ENCODE measurements at places on chromosomes 7 and 10.

DNA sequence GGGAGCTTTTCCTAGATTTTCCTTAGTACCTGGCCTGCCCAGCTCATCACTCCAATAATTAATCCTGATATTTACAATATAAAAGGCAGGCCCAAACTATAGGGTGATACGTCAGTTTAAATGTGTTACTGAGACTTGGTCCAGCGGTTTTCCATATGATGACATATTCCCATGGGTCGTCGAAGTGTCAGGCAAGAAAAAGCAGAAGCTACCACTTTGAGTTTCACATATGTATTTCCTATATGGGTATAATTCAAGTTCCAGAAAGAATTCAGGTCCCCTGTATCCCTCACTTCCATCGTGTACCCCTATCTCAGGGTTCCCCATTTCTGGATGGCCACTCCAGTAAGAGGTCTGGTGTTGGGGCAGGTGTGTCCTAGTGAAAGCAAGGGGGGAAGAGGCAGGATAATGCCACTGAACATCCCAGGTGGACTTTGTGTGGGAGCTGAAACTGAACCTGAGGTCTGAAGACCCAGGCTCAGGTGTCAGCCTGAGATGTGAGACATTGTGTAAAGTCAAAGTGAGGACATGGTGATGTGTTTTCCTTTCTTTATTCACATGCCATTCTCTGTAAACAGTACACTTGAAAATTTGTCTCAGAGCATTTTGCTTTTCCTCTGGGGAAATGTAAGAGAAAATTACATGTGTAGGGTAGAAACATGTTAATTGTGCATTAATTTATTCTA is 167.8 kb downstream of the PLXDC2 start:
- DNase-seq = no peak

GRCh38 chr7:29287366-29287765 is 92.8 kb downstream of the CHN2 start:
- DNase-seq = no peak

GRCh38 chr7:95951531-95951930 is 179.2 kb downstream of the DYNC1I1 start:
- peak; percentile 23 for DNase-seq

DNA sequence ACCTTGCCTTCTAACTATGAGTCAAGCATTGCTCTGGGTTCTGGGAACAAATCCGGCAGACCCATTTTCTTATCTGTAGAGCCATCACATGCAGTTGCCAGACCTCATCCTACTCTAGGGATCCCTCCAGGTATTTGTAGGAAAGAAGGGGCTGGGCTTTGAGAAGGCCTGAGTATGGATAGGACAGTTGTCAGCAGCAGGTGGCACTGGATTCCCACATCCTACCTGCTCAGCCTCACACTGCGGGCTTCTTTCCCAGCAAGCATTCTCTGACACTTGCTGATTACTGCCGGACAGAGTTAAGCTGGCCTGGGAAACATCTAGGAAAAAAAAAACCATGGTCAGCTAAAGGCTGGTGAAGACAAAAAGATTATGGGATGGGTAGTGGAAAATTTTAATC is 224.1 kb downstream of the CCSER2 start:
- DNase-seq = no peak

DNA sequence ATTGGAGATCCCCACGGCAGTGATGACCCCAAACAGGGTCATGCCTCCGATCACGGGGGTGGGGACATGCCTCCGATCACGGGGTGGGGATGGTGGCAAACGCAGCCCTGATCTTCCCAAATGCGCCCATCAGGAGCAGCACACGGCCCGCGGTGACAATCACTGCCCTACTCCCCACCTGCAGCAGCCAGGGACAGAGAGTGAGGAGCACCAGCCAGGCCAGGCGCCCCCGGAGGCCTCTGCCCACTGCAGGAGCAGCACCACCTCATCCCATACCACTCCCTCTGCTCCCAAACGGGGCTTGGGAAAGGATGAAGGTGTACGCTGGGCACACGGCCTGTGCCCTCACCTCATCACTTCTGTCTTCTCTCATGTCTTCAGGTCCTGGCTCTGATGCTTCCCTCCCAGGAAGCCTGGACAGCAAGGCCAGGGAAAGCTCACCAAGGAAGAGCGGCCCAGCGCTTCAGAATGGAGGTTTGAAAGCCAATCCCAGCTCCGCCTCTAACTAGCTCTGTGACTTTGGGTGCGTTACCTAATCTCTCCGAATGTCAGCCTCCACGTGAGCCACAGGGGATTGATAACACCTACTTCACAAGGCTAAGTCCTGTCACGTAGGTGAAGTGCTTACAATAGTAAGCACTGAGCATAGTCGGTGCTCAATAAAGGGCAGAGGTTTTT is 37.1 kb downstream of the STRA8 start:
- DNase-seq = no peak

- no peak for DNase-seq
Observed at GRCh38 chr10:14312014-14312413, 18.7 kb downstream of the FRMD4A start.

DNA sequence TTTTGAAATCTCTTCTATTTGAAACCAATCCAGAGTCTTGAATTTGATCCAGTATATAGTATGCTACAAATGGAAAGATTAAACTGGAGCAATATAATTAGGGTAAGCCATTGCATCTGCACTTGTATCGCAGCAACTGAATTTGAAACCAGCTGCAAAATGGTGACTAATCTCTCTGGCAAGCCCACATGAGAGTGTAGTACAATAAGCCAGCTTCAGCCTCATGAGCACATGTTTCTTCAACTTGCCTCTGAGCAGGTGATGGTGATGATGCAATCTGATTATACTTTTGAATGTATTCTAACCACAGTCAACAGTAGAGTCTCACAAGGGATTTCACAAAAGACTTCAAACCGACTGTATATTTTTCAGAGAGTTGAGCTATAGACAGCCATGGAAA is 829 bp upstream of the RPA3 start:
- peak; percentile 63 for DNase-seq

Measured in eye (tissue), 1 donor.